ENCODE measurements at places on chromosomes 12 and 14.

- no peak for DNase-seq
Observed at GRCh38 chr12:96256672-96257361, 62.6 kb downstream of the ELK3 start.

- no peak for DNase-seq
Observed at GRCh38 chr14:72515779-72516770, 377.8 kb downstream of the DPF3 start.

GRCh38 chr14:67973436-67973835, 153.9 kb downstream of the RAD51B start:
- no peak for DNase-seq

GRCh38 chr14:76168531-76168930, 16.8 kb downstream of the GPATCH2L start:
- no peak for DNase-seq

Measured in CD4-positive, alpha-beta T cell treated with Interleukin-15 for 1 hour (primary cell).